Stimulated activated CD4-positive, alpha-beta T cell treated with anti-CD3 and anti-CD28 coated beads, TNF-alpha, amount 100 ng/mL, for 4 hours (primary cell): ENCODE measurements at places on chromosomes 4 and X.
A peak's percentile ranks its signal among the peaks of the same experiment; 100 is the strongest.

- DNase-seq: no peak
These were observed 27.0 kb downstream of the SLC10A6 start for GRCh38 chr4:86822136-86822535.

DNA sequence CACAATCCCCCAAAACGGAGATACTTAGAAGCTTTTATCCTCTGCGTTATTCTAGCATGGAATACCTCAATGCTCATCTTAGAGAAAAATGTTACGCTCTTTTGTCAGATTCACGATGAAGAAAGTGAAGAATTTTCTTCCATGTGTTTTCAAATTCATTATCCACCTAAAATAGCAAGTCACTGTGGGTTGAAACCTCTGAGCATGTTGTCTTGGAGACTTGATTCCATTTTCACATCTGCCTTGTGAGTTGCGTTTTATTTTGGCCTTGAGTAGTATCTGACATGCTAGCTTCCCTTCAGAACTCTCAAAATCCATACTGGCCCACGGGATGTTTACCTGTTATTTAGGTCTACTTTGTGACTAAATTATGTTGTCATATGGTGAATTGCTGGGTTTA is 66.3 kb downstream of the C4orf46 start:
- no peak for DNase-seq

DNA sequence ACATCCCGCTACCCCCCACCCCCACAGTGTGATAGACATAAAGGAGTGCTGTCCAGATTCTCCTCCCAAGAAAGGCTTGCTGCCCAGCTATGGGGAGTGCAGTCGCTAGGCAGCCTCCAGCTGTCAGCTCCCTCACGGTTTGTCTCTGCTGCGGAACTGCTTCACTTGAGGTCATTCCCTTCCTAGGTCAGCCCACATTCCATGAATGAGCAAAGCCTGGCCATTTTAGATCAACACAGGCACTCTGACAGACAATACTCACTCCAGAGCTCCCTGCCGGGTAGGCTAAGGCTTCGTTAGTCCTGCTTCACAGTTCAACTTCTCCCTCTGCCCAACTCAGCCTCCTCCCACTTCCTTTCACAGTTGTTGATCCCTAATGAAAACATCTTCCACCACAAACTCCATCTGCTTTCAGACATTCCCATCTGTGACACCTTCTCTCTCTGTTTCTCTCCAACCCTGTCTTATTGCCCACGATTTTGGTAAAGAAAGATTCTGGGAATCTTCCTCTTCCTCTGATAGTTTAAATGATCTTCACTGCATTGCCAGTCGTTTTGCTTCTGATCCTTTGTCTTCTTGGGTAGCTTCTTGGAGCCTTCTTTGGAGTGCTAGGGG is 318.9 kb upstream of the F9 start:
- DNase-seq: no peak

- no peak for DNase-seq
These were observed 12.0 kb downstream of the ZFYVE28 start for GRCh38 chr4:2406406-2406805.

DNA sequence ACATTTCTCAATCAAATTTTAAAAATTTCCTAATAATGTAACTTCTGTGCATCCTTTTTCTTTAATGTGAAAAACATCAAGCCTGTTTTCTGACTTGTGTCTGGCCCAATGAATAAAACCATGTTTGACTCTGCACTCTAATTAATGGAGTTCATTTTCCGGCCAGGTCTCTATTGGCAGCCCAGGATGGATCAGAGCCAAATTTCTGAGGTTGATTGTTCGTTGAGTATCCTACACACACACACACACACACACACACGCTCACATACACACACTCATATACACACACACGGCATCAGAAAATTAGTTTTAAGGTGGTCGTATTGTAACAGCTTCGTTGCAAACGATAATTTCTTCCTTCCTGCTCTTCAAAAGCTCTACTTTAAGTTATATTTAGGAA is 28.9 kb upstream of the TLL1 start:
- no peak for DNase-seq

GRCh38 chr4:15395311-15395710 is 32.5 kb upstream of the C1QTNF7 start:
- DNase-seq: no peak

- DNase-seq: no peak
These were observed 54.0 kb upstream of the AMELX start for GRCh38 chrX:11239230-11239629.

DNA sequence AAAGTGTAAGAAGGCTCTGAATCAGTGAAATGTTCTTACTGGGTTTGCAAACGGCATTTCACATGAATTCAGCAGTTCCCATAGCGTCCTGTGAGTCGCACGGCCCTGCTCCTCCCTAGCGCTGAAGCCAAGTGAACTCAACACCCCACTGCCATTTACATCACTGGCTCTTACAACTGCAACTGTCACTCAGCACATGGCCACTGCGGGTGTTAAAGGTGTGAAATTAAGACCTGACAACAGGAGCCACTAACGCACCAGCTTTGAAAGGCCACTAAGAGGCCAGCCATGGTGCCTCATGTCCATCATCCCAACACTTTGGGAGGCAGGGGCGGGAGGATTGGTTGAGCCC is 31.7 kb downstream of the RNF212 start:
- no peak for DNase-seq

DNA sequence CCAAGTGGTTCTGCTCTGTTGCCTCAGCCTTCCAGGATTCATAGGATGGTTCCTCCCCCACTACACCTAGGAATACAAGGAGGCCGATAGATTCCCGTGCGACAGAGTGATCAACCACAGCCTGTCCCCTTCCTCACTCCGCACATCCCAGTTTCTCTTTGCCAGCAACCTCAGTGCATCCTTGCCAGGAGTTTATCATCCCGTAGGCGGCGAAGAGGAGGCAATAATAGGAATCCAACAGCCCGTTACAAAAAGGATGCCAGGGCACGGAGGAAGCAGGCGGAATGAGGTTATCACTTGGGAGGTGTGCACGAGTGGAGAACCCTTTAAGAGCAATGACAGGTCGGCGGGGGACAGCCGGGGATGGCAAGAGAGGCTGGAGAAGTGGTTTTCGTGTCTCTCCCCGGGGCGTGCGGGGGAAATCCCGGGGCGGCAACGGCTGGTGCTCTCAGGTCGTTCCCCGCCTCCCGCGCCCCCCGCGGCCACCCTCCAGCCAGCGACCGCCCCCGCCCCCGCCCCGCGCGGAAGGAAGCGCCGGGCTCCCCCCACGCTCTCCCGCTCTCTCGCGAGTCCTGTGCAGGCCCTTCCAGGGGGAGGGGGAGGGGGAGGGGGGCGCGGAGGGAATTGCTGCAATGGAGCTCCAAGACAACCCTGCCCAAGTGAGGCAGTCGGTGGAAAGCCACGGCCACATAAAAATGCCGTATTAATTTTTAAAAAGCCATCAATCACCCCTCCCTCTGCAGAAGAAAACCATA is 1.6 kb downstream of the PPP3CA start:
- peak; percentile 27 for DNase-seq

- no peak for DNase-seq
These were observed 333.6 kb upstream of the IGFBP7 start for GRCh38 chr4:57443787-57444186.

DNA sequence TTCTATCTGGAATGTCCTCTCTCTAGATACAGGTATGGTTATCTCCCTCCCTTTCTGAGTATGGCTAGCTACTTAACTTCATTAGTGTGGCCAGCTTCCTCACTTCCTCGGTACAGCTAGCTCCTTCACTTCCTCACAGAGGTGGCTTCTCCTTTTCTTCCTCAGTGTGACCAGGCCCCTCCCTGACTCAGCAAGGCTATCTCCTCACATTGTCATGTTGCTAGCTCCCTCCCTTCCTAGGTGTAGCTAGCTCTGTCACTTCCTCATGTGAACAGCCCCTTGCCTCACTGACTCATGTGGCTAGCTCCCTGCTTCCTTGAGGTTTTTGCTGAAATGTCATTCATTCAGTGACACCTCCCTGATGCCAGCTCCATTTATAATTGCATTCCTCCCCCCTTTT is 67.3 kb upstream of the DDIT4L start:
- no peak for DNase-seq

DNA sequence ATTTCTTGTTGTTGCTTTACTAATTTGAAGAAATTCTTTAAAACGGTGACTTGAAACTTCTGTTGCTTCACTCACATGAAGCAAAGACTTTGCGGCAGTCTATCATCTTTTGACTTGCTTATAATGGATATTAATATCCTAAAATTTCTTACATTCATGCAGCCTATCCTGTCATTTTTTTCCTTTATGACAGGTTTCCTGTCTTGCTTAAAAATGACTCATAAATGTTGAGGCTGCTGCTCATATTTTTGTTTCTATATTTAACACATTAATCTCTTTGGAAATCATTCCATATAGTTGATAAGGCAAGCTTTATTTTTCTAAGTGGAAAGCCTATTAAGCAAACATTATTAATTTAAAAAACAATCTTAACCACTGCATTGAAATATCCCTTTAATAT is 176.6 kb upstream of the GALNTL6 start:
- DNase-seq: no peak

- no peak for DNase-seq
These were observed 176.0 kb downstream of the MGST2 start for GRCh38 chr4:139841464-139842195.

GRCh38 chrX:101347859-101348451 is 587 bp downstream of the TIMM8A start:
- no peak for DNase-seq

GRCh38 chr4:81743731-81744435 is 272.2 kb upstream of the RASGEF1B start:
- no peak for DNase-seq

GRCh38 chr4:108644237-108644636 is 6.2 kb upstream of the OSTC start:
- no peak for DNase-seq

GRCh38 chrX:153827903-153828302 is 2.4 kb downstream of the PDZD4 start:
- DNase-seq: no peak

GRCh38 chr4:178082906-178083305 is 640.7 kb upstream of the AGA start:
- no peak for DNase-seq

DNA sequence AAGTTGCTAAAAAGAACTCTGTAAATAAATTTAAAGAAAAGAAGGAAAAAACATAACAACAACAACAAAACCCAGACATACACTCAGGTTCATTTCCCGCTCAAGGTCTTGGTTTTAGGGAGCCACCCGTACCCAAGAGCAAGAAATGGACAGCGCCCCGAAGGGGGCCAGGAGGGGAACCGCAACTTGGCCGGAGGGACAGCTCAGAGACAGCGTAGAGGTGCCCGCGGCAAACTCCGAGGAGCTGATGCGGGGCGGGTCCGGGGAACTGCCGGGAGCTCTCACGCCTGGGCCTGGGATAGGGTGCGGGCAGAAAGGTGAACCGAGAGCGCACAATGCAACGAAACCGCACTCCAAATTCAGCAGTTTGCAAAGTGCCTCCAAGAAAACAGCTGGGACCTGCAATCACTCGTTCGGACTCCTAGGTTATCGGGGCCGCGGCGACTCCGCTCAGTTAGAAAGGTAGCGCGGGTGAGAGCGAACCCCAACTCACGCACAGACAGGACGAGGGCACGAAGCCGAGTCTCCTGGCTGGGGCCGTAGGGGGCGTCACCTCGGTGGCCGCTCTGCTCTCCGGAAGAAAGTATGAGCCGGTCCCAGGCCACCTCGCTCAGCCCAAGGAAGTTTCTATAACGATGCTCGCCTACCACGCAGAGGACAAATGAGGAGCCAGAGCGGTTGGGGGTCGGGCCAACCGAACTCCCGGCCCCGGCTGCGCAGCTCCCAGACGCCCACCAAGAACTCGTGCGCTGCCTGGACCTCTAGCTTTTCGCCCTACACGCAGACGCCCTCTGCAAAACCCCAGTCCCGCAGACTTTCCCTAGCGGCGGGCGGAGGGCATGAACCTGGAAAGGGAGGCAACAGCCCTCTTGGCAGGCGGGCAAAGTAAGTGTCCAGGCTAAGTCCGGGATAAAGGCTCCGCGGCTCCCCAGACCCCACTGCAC is 1.4 kb downstream of the NDNF start:
- no peak for DNase-seq

DNA sequence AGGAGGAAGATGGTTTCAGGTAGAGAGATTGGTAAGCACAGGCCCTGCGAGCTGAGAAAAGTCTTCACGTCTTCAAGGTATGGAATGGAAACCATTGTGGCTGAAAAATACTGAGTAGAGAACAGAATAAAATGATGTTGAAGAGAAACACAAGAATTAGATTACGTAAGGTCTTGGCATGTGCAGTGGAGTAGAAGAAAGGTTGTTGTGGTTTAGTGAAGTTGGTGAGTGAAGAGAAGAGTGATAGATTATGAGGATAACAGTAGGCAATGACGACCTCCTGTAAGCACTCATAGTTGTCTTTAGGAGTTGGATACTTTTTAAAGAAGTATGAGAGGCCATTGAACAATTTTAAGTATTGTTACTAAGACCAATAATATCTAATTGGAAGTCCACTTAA is 642.6 kb downstream of the PCDH7 start:
- no peak for DNase-seq

DNA sequence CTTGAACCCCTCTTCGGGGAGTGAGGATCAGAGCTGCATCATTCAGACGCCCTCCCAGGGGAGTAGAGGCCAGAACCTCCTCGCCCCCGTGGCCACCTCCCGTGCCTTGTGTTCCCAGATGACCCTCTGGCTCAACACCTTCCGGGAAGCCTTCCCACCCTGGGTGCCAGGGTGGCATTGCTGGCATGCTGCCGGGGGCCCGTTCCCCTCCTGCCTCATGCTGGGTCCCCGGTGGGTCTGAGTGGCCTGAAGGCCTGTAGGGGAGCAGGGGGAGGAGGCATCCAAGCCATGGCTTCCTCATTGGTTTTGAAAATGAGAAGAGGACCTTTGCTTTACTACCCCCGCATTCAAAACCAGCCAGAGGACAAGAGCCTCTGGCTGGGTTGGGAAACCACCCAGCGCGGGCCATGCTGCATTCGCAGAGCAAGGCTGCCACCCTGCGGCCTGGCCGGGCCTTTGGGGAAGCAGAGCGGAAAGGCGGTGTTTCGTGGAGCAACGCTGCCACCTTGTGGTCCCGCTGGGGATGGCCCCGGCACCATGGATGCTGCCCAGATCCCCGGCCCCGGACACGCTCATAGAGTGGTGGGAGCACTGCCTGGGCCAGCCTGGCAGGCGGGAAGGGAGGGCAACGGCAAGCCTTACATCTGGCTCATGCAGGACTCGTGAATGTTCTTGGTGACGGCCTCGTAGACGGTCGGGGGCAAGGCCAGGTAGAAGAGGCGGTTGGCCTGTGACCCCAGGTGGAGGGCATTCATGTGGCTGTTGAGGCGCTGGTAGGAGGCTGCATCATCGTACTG is 11.9 kb downstream of the G6PD start:
- peak; percentile 75 for DNase-seq

GRCh38 chr4:57109847-57110639 is at the start of gene IGFBP7:
Gene IGFBP7 (minus strand): TSS chr4:57110385. CDS start chr4:57110351, 34 bp downstream.
- no peak for DNase-seq
